ENCODE measurements at places on chromosomes 3 and 15.

GRCh38 chr3:37526511-37526910 is 335.2 kb upstream of the CTDSPL start:
- no peak for DNase-seq

DNA sequence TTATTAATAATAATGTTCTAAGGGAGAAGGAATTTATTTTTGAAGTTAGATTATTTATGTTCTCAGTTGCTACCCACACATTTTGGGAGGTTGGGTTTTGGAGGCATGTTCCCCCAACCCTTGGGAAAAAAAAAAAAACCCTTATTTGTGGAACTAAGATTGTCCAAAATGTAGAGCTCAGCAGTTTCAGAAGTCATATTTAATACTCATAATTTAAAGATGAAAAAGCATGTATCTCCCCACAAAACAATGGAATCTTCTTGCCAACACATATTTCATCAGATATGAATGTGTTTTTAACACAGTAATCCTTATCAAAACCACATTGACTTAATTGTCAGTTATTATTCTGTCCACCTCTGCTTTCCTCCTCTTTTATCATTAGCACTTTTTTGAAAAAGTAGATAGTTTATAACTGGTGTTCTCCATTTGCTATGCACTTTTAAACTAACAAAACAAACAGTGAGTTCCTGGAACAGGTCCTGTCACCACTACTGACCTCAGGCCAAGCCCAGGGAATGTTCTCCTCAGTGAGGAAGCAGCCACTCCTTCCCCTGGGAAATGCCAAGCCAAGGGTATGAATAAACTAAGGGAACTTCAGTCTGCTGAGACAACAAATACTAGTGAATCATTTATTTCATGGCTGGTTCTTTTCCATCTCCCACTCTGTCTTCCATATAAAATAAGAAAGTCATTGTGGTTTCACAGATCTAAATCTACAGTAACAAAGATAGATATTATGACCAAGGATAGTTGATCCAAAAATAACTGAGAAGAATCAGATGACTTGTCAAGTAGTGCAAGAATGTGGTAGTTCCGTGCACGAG is 414.4 kb upstream of the ALCAM start:
- no peak for DNase-seq

- no peak for DNase-seq
These were observed 75.6 kb upstream of the SYNPR start for GRCh38 chr3:63202529-63202928.

DNA sequence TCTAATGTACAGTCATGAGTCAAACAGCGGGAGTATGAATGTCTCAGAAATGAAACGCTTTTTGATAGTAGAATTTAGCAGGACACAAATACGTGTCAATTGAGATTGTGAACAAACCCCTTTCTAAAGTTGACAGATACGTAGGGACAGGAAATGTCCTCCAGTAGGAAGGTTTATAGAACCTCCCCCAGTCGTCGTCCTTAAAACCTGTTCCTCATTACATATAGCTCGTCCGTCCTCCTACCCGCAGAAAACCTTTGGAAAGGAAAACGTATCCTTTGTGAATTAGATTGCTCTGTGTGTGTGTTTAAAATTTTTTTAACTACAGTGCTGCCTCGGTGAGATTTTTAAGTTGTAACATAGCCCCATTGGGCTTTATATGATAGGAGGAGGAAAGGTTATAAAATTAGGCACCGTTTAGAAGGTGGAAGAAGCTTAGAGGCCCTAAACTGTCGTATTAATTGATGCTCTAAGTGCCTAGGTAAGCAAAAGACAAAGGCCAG is 4.1 kb downstream of the UBE2E1 start:
- DNase-seq: peak; percentile 75

- DNase-seq: peak; percentile 66
These were observed 3.9 kb upstream of the VPS8 start for GRCh38 chr3:184808021-184808420.

GRCh38 chr3:11558002-11558401 is 85.7 kb downstream of the VGLL4 start:
- no peak for DNase-seq

DNA sequence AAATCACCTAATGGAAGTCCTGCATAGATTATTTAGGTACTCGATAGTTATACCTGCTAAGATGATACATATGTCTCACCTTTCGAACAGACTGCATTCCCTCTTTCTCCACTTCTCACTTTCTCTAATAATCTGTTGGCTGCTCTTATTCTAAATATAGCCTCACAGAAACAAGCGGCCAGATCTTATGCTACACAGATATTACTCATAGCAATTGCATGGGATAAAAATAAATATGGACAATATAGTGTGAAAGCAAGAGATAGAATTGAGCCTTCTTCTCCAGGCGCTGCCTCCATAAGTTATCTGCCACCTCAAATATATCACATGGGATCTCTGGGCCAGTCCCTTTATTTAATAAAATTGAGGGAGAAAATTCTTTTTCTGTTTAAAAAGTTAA is 29.5 kb upstream of the TGFBR2 start:
- no peak for DNase-seq

All from NCI-H510A treated with DMSO at 0.1 percent for 48 hours (cell line).